ENCODE measurements at places on chromosomes 16 and 17.

DNA sequence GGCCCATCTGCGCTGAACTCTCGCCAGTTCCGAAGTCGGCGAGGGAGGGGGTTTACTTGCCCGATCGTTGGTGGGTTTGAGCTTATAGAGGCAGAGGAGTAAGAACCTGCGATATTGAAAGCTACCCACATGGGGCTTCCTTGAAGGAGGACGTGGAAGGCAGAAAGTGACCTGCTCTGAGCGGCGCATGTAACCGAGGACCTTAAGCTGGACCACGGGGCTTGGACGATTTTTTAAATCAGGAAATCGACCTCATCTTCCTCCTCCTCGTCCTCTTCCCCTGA is 2.0 kb downstream of the PRAC2 start:
- DNase-seq: no peak

- peak; percentile 79 for DNase-seq
These were observed at the start of gene TEKT1 for GRCh38 chr17:6831661-6832263. Gene TEKT1, minus strand, starts transcription at chr17:6831729. Its CDS starts 1,353 bp downstream, at chr17:6830376.

DNA sequence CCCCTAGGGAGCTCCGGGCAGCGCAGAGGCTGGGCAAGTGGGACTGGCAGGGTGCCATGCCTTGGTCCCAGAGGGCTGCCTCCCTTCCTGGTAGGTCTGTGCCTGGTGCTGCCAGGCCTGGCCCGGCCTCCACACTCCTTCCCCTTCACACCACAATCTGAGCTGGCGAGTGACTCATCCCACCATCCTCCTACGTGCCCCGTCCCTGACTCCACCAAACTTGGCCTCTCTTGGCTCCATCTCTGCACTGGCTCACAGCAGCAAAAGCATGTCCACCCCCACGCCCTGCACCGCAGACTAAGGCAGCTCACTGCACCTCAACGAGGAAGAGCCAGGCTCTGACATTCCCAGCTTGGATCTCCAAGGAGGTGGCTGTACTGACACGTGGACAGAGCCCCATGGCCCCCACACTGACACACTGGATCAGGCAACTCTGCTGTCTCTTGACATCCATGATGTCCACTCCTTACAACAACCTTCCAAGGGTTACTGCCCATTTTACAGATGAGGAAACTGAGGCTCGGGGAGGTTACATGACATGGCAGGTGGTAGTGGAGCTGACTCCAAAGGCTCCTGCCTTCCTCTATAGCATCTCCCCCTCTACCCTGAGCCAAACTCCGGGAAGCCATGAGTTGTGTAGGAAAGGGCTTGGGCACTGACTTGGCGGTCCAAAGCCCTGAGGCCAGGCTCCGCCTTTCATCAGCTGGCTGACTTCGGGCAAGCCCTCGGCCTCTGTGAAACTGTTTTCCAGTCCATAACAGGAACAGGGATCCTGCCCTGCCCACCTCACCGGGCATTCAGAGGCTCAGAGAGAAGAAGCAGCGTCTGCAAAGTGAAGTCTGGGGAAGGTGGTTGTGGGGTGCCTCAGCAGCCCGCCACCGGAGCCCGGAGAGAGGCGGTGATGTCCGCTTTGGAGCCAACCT is 20.1 kb upstream of the KRT19 start:
- peak; percentile 75 for DNase-seq

DNA sequence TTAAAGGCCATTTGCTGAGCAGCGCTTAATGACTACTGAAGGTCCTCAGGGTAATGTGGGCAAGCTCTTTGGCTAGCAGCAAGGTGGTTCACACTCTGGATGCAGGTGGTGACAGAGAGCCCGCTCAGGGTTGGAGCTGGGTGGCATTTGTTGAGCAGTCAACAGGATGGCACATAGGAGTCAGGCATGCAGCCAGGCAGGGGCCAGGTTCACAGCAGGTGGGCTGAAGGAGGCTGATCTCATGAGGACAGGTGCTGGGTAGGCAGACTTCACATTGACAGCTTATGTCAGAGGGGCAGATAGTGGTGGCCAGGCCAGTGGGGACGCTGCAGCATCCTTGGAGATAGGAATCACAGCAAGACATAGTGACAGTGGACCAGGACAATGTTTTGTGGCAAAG is 4.5 kb downstream of the KRTAP3-1 start:
- no peak for DNase-seq

GRCh38 chr16:77288222-77288621 is 89.0 kb downstream of the SYCE1L start:
- DNase-seq: no peak

GRCh38 chr16:4690946-4691665 is 2.3 kb upstream of the NUDT16L1 start:
- DNase-seq: no peak

DNA sequence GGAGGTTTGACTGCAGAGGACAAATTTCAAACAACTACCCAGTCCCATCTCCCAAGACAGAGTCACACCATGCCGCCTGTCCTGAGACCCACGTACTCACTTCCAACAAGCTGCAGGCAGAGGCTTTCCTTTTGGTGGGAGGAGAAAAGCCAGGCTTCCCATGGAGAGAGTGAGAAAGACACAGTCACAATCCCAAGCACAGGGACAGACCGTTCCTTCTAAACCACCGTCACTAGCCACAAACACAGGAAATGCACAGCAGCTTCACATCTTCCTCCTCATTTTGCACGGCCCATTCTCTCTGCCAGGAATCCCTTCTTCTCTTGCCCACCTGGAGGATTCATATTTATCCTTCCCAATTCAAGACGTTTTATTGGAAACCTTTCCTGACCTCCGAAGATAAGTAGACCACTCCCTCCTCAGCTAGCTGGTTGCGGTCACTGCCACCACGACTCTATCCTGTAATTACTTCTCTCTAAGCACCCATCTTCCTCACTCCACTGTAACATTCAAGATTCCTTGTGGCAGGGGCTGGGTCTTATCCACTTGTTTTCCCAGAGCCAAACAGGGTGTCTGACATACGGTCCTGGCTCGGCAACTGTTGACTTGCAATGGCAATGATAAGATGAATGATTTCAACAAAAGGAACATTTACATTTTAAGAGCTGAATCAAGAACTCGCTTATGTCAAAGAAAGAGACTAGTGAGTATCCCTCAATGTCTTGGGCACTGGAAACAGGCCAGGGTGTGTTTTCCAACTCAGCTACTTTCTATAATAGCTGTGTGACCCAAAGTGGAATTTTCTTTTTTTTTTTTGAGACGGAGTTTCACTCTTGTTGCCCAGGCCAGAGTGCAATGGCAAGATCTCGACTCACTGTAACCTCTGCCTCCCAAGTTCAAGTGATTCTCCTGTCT is 87.6 kb downstream of the XYLT1 start:
- DNase-seq: no peak

DNA sequence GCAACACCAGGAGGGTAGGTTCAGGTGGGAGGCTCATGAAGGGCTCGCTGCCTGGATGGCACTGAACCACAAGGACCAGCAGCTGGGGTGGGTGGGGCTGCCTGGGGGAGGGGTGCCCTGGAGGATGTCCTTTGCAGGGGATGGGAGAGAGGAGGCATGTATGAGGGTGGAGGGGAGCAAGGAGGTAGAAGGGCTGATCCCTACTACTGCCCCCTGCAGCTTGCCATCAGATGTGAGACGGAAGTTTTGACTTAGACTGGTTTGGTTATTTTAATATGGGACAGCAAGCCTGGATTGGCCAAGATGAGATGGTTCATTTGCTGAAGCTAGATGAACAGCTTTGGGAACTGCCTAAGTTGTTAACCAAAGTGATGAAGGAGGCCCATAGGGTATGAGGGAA is 115.9 kb downstream of the SEC14L1 start:
- no peak for DNase-seq

DNA sequence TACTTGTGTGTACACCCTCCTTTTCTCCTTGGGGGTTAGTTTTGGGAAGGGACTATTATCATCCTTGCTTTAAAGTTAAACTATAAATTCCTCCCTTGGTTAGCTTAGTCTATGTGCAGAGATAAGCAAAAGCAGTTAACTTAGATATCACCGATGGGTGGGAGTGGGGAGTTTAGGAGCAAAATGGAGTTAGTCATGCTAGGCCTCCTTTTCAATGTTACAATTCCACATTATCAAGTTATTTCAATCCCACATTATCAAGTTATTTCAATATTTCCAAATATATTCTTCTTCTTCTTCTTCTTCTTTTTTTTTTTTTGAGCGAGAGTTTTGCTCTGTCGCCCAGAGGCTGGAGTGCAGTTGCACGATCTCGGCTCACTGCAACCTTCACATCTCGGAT is 1.7 kb upstream of the BCAS3 start:
- no peak for DNase-seq

GRCh38 chr17:11372692-11373091 is 131.7 kb downstream of the SHISA6 start:
- DNase-seq: no peak

GRCh38 chr16:10862438-10862837 is 14.6 kb upstream of the CIITA start:
- DNase-seq: peak; percentile 59

DNA sequence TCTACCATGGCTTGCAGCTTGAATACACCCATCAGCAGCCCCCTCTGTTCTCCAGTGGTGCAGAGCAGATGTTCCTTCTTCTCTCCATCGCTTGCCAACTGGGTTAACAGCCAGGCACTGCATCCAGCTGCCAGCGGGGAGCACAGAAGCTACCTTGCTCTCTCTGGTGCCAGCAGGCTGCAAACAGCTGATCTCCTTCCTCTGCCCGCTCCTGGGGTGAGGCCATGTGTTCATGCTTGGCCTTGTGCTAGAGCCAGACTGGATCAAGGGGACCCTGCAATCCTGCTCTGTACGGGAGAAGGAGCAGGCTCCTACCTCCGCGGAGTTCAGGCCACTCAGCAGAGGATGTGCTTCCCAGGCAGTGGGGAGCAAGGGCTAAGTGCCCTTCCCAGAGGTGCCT is 24.1 kb upstream of the ENGASE start:
- DNase-seq: no peak

DNA sequence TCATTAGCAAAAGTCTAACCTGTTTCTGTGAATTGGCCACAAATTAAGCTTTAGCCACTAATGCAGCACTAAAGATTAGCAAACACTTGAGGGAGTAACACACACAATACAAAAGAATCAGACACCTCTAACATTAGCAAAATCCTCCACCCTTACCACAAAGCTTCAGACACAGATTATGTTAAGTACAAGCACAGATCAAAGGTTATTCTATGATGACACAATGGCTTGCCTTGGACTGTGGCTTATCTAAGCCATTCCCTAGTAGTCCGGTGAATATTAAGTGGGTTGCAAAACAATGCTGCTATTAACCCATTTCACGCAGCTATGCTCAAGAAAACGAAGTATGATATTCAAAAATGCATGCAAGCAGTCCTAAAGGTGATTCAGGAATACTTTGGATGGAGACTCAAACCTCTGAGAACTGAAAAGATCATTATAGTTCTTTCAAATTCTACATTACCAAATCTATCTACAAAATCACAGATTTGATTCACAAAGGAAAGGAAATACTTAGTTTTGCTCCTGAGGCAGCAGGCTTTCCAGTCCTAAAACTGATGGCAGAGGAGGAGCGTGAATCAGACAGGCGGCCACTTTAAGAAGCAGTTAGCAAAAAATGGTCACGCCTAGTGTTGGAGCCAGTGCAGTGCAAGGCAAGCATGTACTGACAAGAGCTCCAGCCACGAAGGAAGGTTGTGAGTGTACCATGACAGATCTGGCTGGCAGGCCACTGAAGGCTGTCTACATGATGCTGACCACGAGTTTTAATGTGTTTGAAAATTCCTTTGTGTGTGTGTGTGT is 67.2 kb downstream of the PARN start:
- peak; percentile 29 for DNase-seq

- no peak for DNase-seq
These were observed 15.1 kb downstream of the PGS1 start for GRCh38 chr17:78393575-78393974.
